ENCODE measurements at places on chromosomes 2 and 18. TPM values are rescaled to one million over a fixed set of nuclear protein-coding genes. Genes with fewer than 3 reads are reported as not detected.

DNA sequence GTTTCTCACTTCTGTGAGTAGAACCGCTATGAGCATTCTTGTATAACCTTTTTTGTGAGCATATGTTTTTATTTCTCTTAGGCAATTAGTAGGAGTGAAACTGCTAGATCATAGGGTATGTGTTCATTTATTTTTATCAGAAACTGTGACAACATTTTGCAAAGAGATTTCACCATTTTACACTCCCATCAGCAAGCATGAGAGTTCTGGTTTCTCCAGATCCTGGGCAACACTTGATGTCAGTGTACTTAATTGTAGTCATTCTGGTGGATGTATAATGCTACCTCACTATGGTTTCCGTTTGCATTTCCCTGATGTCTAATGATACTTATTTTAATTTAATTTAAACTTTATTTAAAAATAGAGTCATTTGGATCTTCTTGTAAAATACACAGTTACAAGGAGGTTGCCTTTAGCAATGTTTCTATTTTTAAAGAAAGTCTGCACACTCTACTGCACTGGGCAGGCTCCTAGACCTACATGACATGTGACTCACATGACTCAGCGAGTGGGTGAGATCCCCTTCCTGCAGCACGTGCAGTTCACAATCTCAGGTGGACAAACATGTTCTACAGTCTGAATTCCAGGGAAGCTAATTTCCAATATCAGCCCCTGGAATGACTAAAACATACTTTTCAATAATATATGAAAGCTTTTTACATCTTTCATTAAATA is 127.0 kb upstream of the BCL2L11 start:
- no peak overlapping the region for H3K4me3 ChIP-seq
- DNase-seq, result peak; percentile 87
- H3K36me3 ChIP-seq, result no peaks in the 10 kb centered on the region

Gene RAB6C
- 0.40 TPM for total RNA-seq

Gene ANKRD53
- 3.9 TPM for total RNA-seq

DNA sequence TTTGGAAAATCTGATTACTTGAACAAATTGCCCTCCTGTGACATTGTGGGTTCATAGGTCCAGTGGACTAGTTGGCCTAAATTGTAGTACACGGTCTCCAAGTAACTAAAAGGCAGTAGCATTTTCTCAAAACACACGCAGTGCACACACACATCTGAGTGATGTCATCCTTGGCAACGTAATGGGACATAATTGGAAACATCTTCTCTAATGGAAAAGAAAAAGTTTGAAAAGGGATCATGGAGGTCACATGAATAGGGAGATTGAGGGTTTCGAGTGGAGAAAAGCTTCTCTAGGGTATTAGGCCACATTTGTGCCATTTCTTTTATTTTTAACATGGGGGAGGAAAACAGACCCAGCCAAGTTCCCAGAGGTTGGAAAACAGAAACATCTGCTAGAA is 93.3 kb downstream of the MAP4K4 start:
- peaks cover 4% of the 10 kb centered on the region for H3K4me1 ChIP-seq
- no peak for DNase-seq
- H3K27ac ChIP-seq, result no peak overlapping the region
- no peak overlapping the region for H3K4me3 ChIP-seq
- no peaks in the 10 kb centered on the region for H3K36me3 ChIP-seq

- H3K27me3 ChIP-seq, result no peaks in the 10 kb centered on the region
- no peaks in the 10 kb centered on the region for H3K4me1 ChIP-seq
- H3K4me3 ChIP-seq, result no peak overlapping the region
Observed at GRCh38 chr2:189142893-189143759, 36.4 kb downstream of the COL5A2 start.

DNA sequence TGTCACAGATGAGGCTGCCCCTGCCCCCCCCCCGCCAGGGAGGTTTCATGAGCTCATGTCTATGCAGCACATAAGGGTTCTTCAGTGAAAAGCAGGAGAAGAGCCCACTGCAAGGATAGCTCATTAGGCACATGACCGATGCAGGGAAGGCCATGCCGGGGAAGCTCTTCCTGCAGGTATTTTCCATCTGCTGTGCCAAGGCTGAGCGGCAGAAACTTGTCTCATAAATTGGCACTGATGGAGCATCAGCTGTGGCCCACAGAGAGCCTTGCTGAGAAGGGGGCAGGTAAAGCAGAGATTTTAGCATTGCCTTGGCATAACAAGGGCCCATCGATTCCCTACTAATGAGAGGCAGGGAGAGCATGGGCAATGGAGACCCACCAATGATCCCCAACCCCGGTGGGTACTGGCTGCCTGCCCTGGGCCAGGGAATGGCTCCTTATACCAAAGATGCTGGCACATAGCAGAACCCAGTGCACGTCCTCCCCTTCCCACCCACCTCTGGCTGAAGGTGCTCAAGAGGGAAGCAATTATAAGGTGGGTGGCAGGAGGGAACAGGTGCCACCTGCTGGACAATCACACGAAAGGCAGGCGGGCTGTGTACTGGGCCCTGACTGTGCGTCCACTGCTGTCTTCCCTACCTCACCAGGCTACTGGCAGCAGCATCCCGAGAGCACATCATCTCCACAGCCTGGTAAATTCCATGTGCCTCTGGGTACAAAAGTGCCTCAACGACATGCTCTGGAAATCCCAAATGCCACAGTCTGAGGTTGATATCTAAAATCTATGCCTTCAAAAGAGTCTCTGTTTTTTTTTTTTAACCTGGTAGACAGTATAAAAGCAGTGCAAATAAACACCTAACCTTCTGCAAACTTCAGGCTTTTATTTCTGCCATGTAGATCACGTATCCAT is 41.4 kb downstream of the STEAP3 start:
- H3K4me3 ChIP-seq, result no peak overlapping the region
- H3K27me3 ChIP-seq, result no peaks in the 10 kb centered on the region
- no peaks in the 10 kb centered on the region for H3K36me3 ChIP-seq
- peak; percentile 48 for DNase-seq
- H3K27ac ChIP-seq, result no peak overlapping the region

Gene CD8B
- total RNA-seq, result not detected

GRCh38 chr2:167898340-167898739 is 349.1 kb downstream of the STK39 start:
- no peak for DNase-seq
- H3K27me3 ChIP-seq, result no peaks in the 10 kb centered on the region
- no peaks in the 10 kb centered on the region for H3K4me1 ChIP-seq
- H3K4me3 ChIP-seq, result no peak overlapping the region
- no peaks in the 10 kb centered on the region for H3K36me3 ChIP-seq

Gene TPO
- total RNA-seq, result 7,965 TPM

Gene LRRC30
- not detected for total RNA-seq

Gene EML6
- 17.0 TPM for total RNA-seq
